Uterus (tissue), 4 donors: ENCODE measurements at places on chromosomes 3 and 15. TPM values are rescaled to one million over a fixed set of nuclear protein-coding genes. Genes with fewer than 3 reads are reported as not detected.

Gene TEX9
- total RNA-seq: 2.6 TPM

Gene HCLS1
- 28.8 TPM for total RNA-seq

Gene GRAMD2A
- not detected for total RNA-seq

DNA sequence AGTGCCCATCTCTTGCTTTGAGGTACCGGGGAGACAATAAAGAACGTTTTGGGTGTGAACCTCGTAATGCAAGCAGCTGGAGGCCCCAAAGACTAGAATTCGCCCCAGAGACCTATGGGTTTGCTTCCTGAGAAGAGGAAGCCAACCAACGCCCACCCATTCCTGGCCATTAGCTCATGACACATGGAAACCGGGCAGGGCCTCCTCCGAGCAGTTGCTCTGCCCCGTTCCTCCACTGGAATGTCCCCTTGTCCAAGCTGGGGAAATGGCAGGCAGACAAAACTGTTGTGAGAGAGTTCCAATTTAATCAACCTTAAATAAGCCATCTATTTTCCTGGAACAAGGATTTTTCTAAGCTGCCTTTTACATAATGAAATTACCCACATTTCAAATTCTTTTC is 250.9 kb upstream of the IGF1R start:
- no peak overlapping the region for H3K27ac ChIP-seq
- H3K4me3 ChIP-seq: no peak overlapping the region
- no peaks in the 10 kb centered on the region for H3K4me1 ChIP-seq
- DNase-seq: no peak
- no peaks in the 10 kb centered on the region for H3K36me3 ChIP-seq

Gene SSUH2
- 0.70 TPM for total RNA-seq

DNA sequence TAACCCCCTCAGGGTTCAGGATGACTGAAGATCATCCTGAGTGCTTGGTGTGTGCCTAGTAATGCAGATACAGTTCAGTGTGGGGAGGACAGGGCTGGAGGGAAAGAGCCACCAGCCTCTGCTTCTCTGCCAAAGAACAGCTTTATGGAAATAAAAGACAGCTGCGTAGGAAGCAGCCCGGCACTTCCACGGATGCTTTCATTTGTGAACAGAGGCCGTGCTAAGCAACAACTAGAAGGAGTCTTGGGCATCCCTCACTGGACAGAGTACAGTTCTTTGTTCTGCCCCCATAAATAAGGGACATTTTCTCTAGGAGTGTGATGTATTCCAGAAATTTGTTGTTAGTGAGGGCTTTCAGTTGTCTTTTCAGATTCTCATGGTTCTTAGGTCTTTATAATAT is 194.8 kb upstream of the RGMA start:
- H3K27me3 ChIP-seq: no peaks in the 10 kb centered on the region
- no peak overlapping the region for H3K27ac ChIP-seq
- DNase-seq: no peak

Gene CPLX3
- not detected for total RNA-seq

GRCh38 chr15:100250176-100250800 is 91.5 kb downstream of the ADAMTS17 start:
- H3K36me3 ChIP-seq: no peaks in the 10 kb centered on the region
- H3K4me1 ChIP-seq: no peaks in the 10 kb centered on the region
- no peak overlapping the region for H3K4me3 ChIP-seq
- H3K27me3 ChIP-seq: no peaks in the 10 kb centered on the region

DNA sequence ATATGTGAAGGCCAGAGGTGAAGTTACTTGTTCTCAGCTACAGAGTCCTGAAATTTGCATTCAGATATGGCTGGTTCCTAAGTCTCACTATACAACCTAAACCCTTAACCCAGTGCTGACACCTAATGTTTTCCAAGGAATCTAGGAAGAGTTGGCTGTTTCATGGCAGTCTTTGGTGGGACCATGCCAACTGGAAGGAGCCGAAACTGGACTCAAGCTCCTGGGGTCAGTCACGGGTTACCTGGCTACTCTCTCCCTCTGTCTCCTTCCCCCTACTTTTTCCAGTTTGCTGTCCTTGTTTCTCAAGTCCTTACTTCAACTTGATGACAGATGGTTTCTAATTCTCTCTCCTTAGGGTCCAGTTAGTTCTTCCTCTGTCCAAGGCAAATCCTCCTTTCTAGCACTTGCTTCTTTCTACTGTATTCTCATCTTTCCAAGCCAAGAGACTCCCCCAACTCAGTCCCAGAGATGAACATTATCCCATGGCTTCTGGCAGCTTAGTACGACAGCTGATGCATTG is 88.6 kb upstream of the COL6A5 start:
- DNase-seq: no peak
- no peaks in the 10 kb centered on the region for H3K4me1 ChIP-seq

Gene NDUFAF3
- 8.8 TPM for total RNA-seq

GRCh38 chr15:78977591-78978347 is 32.9 kb upstream of the CTSH start:
- H3K4me3 ChIP-seq: no peak overlapping the region
- H3K36me3 ChIP-seq: no peaks in the 10 kb centered on the region
- H3K4me1 ChIP-seq: no peaks in the 10 kb centered on the region
- H3K27ac ChIP-seq: no peak overlapping the region
- DNase-seq: no peak

- H3K4me3 ChIP-seq: no peak overlapping the region
- DNase-seq: no peak
- H3K27ac ChIP-seq: no peak overlapping the region
These were observed 49.1 kb upstream of the LIMD1 start for GRCh38 chr3:45545476-45545875.

GRCh38 chr15:47570881-47571640 is 146.2 kb upstream of the SEMA6D start:
- no peak for DNase-seq
- H3K4me1 ChIP-seq: no peaks in the 10 kb centered on the region
- H3K27ac ChIP-seq: no peak overlapping the region
- no peaks in the 10 kb centered on the region for H3K36me3 ChIP-seq

Gene NR1I2
- total RNA-seq: not detected
